Stimulated activated CD4-positive, alpha-beta T cell treated with anti-CD3 and anti-CD28 coated beads, Interleukin-2, amount 100 ng/mL, for 24 hours (primary cell): ENCODE measurements at places on chromosomes 11 and 22.
A peak's percentile ranks its signal among the peaks of the same experiment; 100 is the strongest.

- no peak for DNase-seq
Measured at GRCh38 chr22:41380993-41381328, 781 bp upstream of the TEF start.

DNA sequence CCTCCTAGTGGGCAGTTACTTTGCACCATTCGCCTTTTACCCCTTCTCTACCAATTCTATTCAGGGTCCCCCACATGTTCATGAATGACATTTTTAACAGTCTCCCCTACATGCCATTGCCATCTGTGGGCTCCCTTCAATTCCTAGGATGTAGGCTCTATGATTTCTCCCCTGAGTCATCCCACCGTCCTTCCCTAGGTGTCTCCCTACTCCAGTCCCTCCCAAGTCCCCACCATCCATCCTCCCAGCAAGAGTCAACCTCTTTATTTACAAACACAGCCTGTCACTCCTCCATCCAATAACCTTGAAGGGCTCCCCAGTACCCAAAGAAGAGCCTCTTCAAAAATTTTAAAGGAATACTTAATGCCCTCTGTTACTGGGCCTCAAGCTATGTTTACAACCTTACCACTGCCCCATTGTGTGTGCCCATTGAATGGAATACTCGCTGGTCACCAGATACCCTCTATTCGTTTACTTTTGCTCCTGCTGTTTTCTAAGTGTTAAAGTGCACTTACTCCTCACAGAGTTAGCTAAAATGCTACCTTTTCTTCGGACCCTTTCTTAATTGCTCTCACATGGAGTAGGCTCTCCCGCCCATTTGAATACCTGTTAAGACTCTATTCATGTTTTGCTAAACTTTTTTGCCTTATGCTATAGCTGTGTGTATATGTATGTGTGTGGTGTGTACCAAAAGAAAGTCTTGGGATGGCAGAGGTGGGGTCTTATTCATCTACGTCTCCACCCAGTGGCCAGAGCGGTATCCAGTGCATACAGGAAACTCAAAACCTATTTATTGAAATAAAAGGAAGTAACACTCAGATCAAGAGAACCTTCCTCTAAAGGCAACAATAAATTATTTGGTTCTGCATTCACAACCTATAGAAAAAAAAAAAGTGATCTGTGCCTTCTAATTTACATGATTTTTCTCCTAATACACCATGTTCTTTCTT is 235.8 kb upstream of the CCDC90B start:
- no peak for DNase-seq

DNA sequence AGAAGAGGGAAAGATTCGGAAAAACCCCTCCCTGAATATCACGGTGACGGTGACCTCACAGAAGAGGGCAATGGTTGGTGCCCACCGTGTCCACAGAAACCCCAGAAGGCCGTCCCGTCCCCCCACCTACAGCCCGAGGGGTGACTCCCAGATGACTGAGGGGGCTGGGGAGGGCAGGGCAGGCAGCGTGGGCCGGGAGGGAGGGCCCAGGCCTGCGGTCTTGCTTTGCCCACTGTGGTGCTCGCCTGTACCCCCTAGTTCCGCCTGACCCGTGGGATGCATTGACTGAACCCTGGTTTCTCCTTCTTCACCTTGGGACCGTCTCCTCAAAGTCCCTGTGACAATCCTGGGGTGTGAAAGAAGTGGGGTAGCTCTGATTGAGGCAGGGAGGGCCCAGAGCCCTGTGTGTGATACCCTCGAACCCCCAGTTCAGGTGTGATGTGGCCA is 526.7 kb downstream of the BRD1 start:
- DNase-seq = peak; percentile 6

DNA sequence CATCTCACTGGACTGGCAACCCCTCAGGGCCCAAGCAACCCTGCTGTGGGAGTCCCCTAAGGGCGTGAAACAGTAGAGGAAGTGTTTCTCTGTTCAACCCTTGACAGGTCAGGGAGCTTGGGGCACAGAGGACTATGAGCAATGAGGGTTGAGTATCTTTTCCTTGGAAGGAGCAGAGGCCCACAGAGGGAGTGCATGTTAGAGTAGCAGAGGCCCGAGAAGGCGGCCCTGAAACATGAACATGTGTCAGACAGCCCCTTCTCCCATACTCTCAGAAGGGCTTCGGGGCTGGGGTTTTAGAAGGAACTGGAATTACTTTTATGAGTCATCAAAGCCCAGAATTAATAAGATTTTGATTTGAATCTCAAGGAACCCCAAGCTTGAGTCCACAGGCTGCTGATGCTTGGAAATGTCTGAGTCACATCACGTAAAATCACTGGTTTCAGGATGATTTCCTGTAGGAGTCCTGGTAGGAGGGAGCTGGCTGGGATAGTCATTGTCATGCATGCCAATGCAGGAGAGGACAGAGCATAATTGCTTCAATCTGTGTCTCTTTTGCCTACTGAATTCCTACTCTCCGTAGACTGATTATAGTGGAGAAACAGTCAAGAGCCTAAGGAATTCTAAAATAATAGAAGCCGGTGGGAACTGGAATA is 22.6 kb downstream of the C11orf71 start:
- DNase-seq = no peak

DNA sequence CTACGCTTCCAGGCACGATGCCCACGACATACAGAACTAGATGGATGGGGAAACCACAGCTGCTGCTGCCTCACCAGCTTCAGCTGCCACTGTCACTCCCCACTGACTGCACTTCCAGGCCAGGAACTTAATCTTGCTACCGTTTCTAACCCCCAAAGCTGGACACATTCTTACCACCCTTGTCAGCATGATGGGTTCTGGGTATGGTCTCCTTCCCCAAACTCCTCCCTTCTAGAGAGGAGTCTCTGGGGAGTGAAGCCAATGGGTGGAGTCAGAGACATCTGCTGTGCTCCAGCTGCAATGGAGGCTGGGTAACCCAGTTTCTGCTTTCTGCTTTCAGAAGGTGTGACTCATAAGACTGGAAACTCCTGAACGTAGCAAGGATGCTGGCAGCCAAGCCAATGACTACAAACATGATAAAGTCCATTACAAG is 87.0 kb upstream of the THY1 start:
- peak; percentile 38 for DNase-seq

DNA sequence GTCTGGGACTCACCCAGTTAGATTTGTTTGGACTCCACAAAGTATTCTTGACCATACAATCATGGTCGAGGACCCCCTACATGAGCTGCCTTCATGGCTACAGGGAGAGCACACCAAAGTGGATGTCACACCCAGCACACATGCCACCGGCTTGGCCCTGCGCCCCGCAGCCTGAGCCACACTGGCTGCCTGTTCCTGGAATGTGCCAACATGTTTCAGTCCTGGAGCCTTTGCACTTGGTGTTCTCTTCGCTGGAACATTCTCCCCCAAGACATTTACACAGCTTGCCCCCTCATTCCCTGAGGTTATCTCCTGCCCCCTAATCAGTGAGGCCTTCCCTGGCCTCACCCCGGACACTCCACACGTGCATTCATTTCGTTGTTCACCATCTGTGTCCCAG is 46.0 kb downstream of the PPARA start:
- no peak for DNase-seq

GRCh38 chr11:69449320-69450063 is 32.0 kb upstream of the LINC01488 start:
- DNase-seq = no peak

GRCh38 chr11:101617735-101618332 is 34.0 kb upstream of the TRPC6 start:
- DNase-seq = no peak

GRCh38 chr11:119431523-119431922 is 8.6 kb upstream of the THY1 start:
- no peak for DNase-seq

- no peak for DNase-seq
Measured at GRCh38 chr11:126475014-126475991, 119.8 kb downstream of the ST3GAL4 start.

DNA sequence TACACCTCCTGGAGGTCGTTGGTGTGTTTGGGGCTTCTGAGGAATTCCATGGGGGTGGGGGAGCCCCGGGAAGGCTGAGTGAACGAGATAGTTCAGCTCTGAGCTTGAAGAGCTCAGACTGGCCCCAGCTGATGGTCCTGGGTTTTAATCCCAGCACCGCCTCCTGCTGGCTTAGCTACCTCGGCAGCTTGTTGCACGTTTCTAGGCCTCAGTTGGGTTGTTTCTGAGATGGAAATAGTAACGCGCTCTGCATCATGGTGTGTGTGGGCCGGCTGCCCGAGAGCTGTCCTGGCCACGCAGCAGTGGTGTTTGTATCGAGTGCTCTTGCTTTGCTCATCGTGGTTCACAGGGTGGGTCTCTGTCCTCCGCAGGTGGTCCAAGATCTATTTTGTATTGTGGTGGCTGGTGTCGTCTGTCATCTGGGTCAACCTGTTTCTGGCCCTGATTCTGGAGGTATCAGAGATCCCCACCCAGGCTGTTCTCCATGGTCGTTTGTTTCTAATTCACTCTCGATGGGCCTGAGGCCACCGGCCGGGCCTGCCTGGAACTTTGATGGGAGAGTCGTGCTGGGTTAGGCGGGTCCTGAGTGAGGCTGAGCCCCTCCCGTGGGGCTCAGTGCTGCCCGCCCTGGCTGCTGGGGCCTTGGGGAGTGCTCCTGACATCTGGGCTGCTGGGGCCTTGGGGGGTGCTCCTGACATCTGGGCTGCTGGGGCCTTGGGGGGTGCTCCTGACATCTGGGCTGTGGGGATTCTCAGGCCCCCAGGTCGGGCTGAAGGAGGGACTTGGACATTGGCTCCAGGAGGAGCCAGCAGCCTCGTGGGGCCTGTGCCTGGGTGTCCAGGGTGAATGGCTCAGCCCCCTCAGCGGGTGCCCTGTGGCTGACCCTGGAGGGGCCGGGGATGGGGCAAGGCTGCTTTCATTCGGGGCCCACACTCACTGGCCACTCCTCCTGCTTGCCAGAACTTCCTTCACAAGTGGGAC is 37.7 kb downstream of the TPCN2 start:
- no peak for DNase-seq

- no peak for DNase-seq
Measured at GRCh38 chr11:66151273-66151672, 81.2 kb downstream of the PACS1 start.

- DNase-seq = no peak
Measured at GRCh38 chr11:131629925-131630540, 259.6 kb downstream of the NTM start.

- no peak for DNase-seq
Measured at GRCh38 chr11:2451916-2452315, 7.1 kb downstream of the KCNQ1 start.

GRCh38 chr11:555780-556661 is 4.5 kb downstream of the LMNTD2 start:
- DNase-seq = no peak

DNA sequence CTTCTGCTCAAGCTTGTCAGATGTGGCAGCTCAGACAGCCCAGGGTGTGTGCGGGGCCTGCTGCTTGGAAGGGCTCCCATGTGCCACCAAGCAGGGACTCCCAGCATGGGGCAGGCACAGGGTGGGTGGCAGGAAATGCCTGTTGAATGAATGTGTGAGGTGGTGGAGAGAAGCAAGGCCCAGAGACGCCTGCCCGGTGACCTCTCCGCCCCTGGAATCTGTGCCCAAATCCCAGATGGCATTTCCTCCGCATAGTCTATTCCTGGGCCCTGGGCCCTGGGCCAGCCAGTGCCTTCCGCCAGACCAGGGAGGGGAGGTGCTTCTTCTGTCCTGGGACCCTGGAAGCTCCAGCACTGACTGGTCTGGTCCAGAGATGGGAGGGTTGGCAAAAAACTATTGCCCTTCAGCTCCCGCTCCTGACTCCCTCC is 3.7 kb downstream of the CST6 start:
- no peak for DNase-seq

- peak; percentile 50 for DNase-seq
Measured at GRCh38 chr11:96338910-96339705, 3.9 kb downstream of the MAML2 start.

GRCh38 chr11:19164230-19164855 is 37.4 kb downstream of the CSRP3 start:
- no peak for DNase-seq

GRCh38 chr11:126660321-126660720 is 304.8 kb downstream of the ST3GAL4 start:
- no peak for DNase-seq
